T-helper 22 cell (primary cell): ENCODE measurements at places on chromosomes 5 and 9.

GRCh38 chr9:109846776-109847175, 66.8 kb downstream of the PALM2AKAP2 start:
- no peak for DNase-seq

DNA sequence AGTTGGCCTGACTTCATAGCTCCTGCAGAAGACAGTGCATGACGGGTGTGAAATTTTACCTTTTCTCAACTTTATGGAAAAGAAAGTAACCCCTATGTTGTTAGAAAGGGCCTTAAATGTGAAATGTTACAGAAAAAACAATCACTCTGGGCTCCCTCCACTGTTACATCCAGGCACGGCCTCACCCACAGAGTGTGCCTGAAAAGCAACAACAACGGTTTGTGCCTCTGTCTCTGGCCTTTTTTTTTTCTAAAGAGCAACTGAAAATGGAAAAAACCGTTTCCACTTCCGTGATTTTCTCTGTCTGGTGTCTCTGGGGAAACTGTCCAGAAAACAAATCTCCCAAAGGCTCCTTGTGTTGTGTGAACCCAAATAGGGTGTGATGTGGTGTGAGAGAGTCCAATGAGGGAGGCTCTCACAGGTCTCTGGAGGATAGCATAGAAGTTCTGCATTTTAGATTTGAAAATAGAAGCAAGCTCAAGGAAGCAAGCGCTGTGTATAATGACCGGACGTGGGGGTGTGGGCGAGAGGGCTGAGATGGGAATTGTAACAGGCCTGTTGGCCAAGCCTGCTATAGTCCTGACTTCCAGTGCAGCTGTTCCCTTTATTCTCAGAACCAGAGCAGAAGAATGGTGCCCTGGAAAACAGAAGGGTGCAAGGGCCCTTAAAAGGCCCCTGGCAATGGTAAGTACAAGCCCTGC, 221.8 kb upstream of the TUT7 start:
- no peak for DNase-seq

- DNase-seq = no peak
Observed at GRCh38 chr9:106104887-106105286, 410.5 kb downstream of the TMEM38B start.

DNA sequence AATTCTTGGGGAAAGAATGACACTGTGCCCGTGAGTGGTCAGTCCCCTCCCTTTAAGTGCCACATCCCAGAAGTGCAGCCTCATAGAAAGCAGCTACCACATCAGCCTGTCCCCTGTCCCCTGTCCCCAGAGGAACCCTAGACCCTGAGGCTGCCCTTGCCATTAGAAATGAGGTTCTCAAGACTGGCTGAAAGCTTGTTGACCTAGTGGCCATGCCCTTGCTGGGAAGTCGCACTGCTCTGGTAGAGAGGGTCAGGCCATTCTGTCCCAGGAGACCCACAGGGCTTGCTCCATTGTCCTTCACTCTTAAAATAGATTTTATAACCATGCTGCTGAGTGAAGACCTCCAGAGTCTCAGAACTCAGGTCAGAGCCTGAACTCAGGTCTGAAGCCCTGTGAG, 184.5 kb downstream of the RGS3 start:
- no peak for DNase-seq

DNA sequence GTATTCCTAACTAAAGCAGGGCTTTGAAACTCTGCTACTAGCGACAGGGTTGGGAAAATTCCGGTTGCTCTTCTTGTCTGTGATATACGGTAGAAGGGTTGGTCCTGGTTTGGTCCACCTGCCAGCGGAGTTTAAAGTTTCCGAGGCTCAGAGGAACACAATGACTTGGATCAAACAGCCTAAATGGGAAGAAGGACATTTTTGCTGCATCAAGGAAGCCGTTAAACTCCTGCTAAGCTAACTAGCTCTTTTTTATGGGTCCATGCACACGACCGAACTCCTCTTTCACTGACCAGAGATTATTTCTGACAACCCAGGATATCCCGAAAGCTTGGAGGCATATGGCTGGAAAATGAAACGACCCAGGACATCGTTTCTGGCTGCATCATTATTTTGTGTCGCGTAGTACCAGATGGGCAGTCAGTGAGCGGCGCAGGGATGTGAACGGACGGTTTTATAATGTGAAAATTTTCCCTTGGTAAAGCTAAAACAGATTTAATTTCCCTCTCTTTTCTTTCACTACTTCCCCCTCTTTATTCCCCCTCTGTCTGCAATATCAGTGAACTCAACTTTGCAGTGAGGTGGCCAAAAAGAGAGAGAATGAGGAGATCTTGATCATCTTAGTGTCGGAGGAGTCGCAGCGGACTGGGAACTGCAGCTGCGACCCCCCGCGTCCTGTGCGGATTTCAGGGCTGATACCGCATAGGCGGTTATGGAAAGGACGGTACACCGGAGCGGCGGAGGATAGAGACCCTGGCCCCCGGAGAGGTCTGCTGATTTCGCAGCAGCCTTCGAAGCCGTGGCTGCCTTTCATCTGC, at the start of gene LURAP1L:
Gene LURAP1L (plus strand): TSS at position 160 of the 818 bp plus-strand sequence. CDS start 696 bp downstream, outside the sequence.
- no peak for DNase-seq

GRCh38 chr9:131707733-131708157, 32.1 kb downstream of the RAPGEF1 start:
- DNase-seq = no peak

DNA sequence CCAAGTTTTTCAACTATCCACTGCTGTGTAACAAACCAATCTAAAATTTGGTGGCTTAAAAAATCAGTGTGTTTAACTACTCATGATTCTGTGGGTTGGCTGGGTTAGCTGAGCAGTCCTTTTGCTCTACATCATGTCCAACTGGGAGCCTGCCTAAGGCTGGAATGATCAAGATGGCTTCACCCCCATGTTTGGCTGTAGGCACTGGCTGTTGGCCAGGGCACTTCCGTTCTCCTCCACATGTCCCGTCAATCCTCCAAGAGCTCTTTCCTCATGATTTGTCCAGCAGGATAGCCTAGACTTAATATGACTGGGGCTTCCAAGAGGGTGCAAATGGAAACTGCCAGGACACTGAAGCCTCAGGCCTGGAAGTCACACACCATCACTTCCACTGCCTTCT, 17.0 kb upstream of the TSSK1B start:
- DNase-seq = no peak

DNA sequence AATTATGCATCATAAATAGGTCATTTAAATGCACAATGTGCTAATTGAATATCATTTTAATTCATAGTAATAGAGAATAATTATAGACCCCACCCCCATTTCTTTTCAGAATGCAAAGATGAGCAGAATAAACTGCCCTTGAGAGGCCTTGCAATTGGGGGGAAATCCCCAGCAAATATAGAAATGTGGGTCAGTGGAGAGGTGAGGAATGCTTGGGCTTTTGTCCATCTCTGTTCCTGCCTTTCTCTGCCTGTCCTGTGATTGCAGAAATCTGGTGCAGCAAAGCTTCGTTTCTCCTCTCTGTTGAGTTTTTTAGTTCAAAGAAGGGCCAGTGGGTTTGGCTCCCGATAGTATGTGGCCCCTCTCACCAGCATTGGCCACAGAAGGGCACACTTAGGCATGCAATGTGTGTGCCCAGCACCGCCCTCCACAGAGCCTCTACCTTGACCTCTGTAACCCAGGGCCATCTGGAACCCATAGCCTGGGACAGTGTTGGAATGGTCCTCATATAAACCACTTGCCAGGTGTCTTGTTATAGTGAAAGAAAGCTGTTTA, 164.2 kb downstream of the SEMA6A start:
- DNase-seq = no peak

- DNase-seq = peak; percentile 75
Observed at GRCh38 chr9:133135146-133135745, 14.2 kb upstream of the RALGDS start.

GRCh38 chr9:35774907-35775635, 16.3 kb upstream of the NPR2 start:
- no peak for DNase-seq

DNA sequence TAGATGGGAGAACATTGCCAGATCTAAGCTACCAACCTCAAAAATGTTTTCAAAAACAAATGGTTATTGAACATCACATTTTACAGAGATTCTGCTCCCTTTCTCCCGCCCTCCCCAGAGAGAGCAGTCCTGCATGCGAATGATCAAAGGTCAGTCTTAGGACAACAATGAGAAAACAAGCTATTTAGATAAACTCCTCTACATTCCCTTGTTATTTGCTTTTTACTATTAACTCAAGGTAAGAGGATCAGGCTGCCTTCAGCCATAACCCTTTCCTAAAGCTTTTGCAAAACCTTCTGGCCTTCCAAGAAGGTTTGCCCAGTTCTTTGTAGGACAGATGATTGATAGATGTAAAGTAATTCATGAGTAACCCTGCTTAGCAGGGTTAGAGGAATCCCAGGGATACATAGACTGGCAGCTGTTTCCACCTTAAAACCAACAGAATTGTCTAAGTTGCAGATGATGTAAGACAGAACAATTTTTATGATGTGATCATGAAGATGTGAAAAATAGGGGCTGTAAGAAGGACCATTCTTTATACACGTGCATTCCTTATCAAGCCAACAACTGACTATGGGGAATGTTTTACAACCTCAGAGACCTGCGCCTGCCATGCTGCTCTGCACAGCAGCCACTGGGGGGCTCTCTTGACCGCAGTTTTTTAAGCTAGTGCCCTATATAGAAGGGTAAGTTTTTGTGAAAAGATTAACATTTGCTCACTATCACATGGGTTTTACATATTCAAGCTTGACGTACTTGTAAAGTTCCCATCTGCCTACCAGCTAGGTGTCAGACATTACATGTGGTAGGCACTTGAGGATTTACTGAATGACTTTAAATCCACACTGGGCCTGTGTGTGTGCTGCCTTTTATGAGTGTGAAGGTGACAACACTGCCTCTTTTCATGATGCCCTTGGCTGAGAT, 2.3 kb upstream of the ZNF782 start:
- DNase-seq = peak; percentile 34

- no peak for DNase-seq
Observed at GRCh38 chr5:159224471-159224870, 15.1 kb upstream of the RNF145 start.

DNA sequence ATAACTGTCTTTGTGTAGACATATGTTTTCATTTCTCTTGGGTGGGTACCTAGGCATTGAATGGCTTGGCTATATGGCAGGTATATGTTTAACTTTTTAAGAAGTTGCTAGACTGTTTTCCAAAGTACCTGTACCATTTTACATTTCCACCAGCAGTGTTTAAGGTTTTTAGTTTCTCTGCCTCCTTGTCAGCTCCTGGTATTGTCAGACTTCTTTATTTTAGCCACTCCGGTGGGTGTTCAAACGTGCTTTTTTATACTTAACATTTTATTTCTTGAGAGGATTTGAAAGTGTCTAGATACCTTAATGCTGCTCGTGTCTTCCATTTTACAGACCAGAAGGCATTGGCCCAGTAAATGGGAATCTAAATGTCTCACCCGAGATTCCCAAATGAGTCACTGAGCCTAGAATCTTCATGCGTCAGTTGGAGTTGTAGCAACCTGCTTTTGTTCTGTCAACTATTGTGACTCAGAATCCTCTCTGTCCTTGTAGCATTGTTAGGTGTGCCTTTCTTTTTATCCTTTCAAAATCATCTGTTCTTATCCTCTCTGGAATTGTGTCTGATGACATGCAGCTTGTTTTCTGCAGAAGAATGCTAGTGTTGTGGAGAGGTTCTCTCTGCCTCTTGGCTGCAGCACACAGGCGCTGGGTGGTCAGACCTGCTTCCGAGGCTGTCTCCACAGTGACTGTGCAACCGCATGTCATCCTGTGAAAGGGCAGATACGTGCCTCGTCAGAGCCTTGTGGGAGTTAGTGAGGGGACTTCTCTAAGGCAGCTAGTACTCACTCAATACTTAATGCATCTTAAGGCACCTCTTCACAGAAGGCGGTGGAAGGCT, 291.8 kb downstream of the AOPEP start:
- DNase-seq = no peak

DNA sequence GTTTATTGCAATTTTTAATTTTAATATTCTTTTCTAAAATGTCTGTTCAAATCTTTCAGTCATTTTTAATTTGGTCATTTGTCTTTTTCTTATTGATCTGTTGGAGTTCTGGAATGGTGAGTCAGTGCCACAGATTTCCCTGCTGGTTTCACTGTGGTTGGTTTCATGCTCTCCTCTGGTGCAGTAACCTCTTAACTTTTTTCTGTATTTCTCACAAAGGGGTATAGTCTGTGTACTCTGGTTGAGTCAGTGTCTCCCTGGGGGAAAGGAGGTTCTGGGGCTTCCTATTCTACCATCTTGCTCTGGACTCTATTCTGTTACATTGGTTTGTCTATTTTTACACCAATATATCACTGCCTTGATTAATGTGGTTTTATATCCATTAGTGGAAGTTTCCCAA, 178.8 kb downstream of the CSNK1G3 start:
- DNase-seq = no peak

- no peak for DNase-seq
Observed at GRCh38 chr5:57887851-57888621, 405.4 kb upstream of the ACTBL2 start.

DNA sequence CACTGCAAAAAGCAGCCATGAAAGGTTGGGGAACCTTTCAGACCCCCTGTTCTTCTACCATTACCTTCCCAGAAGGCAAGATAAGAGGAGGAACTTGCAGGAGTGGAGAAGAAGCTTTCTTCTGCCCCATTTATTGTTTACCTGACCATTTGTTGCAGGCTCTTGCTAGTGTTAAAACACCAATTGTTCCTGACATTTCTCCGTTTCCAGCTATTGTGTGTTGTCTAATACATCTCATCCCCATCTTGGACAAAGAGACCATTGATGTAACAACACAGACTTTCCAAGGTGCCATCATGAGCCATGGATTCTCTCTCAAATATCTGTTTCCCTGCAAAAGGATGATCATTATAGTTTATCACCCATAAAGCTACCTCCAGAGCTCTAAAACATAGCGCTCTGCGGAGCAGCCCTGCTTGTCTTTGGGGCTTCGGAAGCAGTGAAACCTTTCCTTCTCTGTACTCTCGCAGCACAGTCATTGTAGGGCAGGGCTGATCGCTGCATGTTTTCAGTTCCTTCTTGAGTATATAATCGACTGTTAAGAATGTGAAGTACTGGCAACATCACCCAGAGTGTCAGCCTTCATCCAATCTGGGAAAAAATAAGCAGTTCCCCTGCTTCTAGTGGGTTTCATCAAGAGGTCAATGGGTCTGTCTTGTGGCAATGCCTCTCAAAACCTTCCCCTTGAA, 680.0 kb downstream of the SEMA5A start:
- DNase-seq = no peak

DNA sequence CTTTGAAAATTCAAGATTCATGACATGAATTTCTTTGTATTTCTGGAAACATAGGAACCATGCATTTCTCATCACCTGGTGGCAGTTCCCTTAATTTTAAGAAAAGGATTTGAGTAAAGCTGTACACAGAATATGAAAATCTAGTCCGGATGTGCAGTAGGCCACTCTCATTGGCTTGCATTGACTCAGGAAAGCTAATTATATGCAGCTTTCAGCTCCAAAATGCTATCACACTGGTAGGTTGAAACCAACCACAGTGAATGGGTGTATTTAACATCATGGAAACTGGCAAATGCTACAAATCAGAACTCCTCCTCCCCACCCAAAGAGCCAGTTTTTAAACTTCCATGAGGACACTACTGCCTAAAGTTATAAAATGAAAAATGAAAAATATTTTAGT, 161.6 kb upstream of the FBXL17 start:
- no peak for DNase-seq

GRCh38 chr9:95333426-95333825, 15.9 kb upstream of the FANCC start:
- no peak for DNase-seq
